Cortex of kidney (tissue), 1 donor: ENCODE measurements at places on chromosomes 7 and 10.

GRCh38 chr7:92360387-92360786 is 86.9 kb upstream of the GATAD1 start:
- no peak for DNase-seq

GRCh38 chr10:132363376-132363775 is 31.4 kb downstream of the LRRC27 start:
- no peak for DNase-seq

GRCh38 chr7:55623617-55624016 is 51.3 kb upstream of the VOPP1 start:
- DNase-seq: no peak

DNA sequence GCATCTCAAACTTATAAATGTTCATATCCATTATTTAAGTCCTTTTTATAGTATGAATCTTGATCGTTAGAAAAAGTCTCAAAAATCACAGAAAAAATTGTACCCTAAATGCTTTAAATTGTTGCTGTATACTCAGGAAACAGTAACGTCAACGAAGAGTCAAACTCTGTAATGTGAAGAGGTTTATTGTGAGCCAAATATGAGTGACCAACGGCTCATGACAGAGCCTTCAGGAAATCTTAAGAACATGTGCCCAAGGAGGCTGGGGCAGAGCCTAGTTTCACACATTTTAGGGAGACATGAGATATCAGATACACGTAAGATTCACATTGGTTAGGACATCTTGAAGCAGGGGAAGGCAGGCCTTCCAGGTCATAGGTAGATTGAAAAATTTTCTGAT is 86.1 kb downstream of the PIP4K2A start:
- DNase-seq: no peak

- no peak for DNase-seq
Observed at GRCh38 chr10:74425456-74426001, 274.5 kb downstream of the ADK start.

GRCh38 chr7:86657948-86658347 is 14.2 kb downstream of the GRM3 start:
- DNase-seq: no peak

- no peak for DNase-seq
Observed at GRCh38 chr7:49980465-49980864, 112.6 kb downstream of the ZPBP start.

- no peak for DNase-seq
Observed at GRCh38 chr10:23413629-23414089, 25.2 kb upstream of the OTUD1 start.

DNA sequence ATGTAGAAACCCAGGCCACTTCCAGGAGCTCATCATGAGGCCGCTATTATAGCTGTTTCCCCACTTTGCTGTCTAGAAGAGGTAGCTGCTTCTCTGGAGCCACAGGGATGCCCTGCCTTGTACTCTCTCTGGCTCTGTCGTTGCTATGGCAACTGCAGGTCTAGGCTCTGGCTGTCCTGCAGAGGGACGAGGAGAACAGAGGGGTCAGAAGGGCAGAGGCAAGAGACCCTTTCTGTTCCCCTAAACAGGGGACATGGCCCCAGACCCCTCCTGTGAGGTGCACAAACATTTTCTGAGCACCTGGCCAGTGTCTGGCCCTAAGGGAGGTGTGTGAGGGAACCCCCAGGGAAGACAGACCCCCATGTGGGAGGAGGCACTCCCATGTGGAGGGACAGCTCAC is 31.4 kb downstream of the ITPRIP start:
- no peak for DNase-seq

GRCh38 chr10:97553575-97554031 is 19.0 kb upstream of the ANKRD2 start:
- DNase-seq: no peak

DNA sequence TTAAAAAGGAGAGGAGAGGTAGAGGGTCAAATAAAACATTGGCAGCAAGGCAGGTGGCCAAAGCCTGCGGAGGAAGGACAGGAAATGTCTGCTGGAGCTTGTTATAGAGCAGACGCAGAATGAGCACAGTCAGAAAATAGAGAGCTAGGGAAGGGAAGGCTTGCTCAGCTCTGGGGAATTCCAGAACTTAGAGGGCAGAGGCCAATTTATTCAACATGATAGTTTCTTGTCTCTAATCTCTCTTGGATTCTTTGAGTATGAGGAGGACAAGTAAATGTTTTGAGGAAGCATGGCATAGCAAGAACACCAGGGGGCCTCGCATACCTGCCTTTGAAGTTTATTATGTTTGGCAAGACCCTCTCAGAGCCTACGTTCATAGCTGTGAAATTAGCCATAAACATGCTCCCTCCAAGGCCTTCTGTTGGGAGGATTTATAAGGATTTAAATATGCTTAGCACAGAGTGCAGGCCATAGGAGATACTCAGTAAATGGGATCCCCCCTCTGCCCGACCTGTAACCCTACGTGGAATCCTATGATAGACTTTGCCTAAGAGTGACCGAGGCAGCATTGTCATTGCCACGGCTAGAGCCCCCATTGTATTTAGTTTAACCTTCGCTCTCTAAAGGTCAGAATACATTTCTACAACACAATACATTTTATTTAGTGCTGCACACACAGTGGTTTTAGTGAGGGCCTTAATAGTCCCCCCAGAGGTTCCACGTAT is 293.9 kb downstream of the CCDC3 start:
- no peak for DNase-seq

DNA sequence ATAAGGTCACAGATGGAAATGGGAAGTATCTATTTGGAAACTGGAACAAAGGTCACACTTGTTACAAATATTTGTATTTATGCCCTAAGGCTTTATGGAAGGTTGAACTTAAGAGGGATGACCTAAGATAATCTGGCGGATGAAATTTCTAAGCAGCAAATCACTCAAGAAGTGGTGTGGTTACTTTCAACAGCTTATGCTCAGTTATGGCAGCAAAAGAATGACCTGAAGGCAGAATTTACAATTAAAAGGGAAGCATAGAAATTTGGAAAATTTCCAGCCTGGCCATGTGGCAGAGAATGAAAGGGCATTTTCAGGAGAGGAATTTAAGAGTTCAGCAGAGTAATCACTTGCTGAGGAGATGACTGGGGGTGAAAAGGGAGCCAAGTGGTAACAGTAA is 95.8 kb upstream of the TNS3 start:
- DNase-seq: no peak

DNA sequence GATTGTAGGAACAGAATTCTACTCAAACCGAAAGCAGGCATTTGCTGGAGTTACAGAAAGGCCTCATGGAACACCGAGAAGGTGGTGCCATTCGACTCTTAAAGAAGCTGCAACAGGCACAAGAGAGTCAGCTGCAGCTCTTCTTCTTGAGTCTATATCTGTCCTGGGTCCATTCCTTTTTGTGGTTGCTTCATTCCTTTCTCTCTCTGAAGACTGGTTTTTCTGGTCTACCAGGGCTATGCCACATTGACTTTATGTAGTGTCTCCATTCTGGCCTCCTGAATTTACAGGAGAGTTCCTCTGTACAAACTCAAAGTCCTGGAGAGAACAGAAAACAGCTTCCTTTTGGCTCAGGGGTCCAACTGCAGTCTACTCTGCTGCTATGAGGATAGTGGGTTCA is 132.8 kb downstream of the CFTR start:
- DNase-seq: no peak

GRCh38 chr7:48244864-48245271 is 73.6 kb downstream of the ABCA13 start:
- no peak for DNase-seq

DNA sequence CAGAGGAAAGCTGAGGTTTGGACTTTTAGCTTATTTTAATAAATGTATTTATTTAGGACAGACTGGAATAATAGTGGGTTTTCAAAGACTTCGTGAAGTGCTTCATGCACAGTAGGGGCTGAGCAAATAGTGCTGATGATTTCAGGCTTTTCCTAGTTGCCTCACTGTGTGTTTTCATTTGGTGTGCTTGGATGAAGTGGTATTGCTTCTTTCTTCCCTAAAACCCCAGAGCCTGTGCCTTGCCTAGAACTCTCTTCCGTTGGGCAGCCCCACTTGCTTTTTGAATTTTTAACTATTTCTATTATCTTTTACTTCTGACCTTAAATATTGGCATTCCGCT is 49.6 kb downstream of the ARID5B start:
- DNase-seq: no peak

DNA sequence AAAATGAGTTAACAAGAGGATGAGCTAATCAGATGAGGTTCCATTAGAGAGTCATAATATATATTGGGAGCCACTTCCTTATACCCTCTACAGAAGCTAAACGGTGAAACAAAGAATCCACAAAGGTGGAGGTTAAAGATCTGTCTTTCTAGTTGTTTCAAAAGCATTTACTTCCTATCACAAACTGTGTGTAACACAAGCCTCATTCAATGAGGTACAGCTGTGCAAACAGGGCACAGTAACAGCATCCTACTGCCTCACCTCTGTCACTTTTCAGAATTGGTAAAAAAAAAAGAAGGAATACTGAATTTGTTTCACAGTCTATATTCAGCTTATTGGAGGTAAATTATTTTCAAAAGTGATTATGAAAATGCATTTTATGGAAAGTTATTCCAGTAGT is 128.7 kb downstream of the AGMO start:
- DNase-seq: no peak

- DNase-seq: no peak
Observed at GRCh38 chr7:80231707-80232106, 97.1 kb downstream of the GNAI1 start.

- no peak for DNase-seq
Observed at GRCh38 chr10:58104351-58104751, 163.3 kb downstream of the IPMK start.

DNA sequence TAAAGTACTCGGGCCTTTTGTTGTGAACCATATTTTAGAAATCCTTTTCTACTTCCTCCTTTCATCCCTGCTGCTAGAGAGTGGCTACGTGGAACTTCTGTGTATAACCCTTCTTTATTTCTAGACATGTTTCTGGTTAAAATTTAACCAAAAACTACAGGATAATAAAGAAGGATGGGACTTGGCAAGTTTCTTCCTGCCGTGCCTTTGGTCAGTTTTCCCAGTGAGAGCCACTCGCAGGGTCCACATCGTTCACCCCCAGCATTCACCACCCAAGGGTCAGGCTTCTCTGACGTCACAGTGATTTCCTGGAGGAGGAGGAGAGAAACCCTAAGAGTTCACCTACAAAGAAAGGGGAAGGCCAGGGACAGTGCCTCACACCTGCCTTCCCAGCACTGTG is 45.4 kb downstream of the NKX6-2 start:
- DNase-seq: no peak

GRCh38 chr7:101618207-101618839 is 10.8 kb downstream of the MYL10 start:
- no peak for DNase-seq

DNA sequence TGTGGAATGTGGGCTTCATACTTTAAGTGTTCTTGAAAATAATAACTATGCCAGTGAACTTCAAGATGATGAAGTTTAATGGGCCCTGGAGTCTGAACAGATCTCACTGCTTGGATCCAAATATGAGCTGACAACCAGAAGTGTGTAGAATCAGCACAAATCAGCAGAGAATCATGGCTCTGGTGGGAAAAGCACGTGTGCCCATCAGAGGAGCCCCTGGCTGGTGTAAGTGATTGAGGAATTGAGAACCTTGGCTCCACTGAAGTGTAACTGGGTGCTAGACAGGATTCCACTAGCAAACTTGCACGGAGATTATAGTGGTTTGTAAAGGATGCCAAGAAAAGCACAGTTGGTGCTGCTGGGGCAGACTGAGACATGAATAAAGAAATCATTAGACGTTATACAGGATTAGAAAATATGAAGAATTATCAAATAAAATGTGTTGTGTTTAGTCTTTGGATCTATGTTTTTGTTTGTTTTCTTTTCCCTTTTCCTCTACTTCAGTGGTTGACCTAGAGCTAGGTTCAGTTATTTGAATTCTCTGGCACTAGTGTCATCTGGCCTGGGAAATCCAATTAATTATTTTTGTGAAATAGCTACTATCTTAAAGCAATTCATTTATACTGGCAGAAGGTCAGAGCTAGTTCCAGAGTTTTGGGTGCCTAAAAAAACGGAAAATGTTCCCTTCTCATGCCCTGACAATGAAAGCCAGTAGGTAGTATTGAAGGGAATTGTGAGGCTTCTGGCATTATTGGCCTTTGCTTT is 175.7 kb upstream of the MEOX2 start:
- DNase-seq: no peak

DNA sequence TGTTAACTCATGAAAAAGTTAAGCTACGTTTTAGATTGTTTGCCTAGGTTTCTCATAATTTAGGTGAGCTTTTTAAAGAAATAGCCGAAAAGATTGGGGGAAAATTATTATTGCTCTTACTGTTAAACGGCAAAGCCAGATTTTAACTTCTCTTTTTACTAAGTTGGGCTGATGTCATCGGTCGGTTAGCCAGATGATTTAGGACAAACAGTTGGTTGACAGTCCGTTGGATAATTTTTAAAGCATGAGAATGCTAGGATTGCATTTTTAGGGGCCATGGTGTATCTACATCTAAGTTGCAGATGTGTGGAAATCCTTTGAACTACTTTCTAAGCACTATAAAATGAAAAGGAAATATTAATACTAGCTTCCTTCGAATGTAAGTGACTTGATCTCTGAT is 280.9 kb upstream of the AKR1E2 start:
- DNase-seq: no peak

DNA sequence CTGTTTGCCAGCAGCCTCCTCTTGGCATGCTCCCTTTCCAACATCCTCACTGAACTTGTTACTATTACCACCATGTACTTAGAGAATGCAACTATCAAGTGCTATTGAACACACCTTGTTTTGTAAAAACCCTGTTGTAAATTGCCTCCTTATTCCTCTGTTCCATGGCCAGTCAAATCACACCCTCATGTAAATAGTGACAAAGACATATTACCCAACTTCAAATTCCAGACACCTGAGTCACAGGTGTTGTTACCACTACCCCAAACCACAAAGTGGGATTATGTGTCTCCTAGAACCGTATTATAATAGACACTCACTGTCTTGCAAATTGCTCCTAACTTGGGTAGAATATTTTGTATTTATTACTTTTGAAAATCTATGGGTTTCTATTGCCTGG is 263.2 kb upstream of the C7orf33 start:
- DNase-seq: no peak

GRCh38 chr10:77711683-77712049 is 74.1 kb upstream of the KCNMA1 start:
- no peak for DNase-seq

- no peak for DNase-seq
Observed at GRCh38 chr10:116802876-116803275, 46.4 kb upstream of the ENO4 start.
